ENCODE measurements at places on chromosomes 1 and 21. TPM values are rescaled to one million over a fixed set of nuclear protein-coding genes. Genes with fewer than 3 reads are reported as not detected.

The CRP gene
- total RNA-seq = not detected

The ARHGEF11 gene
- total RNA-seq = 21.8 TPM

The TENT5C gene
- total RNA-seq = 0.53 TPM

The FAM110D gene
- not detected for total RNA-seq

The LHX8 gene
- 20.5 TPM for total RNA-seq

The MEGF6 gene
- total RNA-seq = 2.2 TPM

The GRIK1 gene
- total RNA-seq = not detected

The PLPPR5 gene
- total RNA-seq = not detected

The OR2W3 gene
- not detected for total RNA-seq

The TCHHL1 gene
- not detected for total RNA-seq

The CCDC181 gene
- total RNA-seq = 0.72 TPM

The TMPRSS15 gene
- total RNA-seq = not detected

The SLC30A1 gene
- total RNA-seq = 14.5 TPM

The CD244 gene
- total RNA-seq = not detected

The IL12RB2 gene
- not detected for total RNA-seq

The CFAP57 gene
- total RNA-seq = 0.16 TPM

The KLHDC7A gene
- total RNA-seq = not detected

Measured in SJSA1 (cell line).